ENCODE measurements at places on chromosomes 3 and 15. TPM values are rescaled to one million over a fixed set of nuclear protein-coding genes. Genes with fewer than 3 reads are reported as not detected.

DNA sequence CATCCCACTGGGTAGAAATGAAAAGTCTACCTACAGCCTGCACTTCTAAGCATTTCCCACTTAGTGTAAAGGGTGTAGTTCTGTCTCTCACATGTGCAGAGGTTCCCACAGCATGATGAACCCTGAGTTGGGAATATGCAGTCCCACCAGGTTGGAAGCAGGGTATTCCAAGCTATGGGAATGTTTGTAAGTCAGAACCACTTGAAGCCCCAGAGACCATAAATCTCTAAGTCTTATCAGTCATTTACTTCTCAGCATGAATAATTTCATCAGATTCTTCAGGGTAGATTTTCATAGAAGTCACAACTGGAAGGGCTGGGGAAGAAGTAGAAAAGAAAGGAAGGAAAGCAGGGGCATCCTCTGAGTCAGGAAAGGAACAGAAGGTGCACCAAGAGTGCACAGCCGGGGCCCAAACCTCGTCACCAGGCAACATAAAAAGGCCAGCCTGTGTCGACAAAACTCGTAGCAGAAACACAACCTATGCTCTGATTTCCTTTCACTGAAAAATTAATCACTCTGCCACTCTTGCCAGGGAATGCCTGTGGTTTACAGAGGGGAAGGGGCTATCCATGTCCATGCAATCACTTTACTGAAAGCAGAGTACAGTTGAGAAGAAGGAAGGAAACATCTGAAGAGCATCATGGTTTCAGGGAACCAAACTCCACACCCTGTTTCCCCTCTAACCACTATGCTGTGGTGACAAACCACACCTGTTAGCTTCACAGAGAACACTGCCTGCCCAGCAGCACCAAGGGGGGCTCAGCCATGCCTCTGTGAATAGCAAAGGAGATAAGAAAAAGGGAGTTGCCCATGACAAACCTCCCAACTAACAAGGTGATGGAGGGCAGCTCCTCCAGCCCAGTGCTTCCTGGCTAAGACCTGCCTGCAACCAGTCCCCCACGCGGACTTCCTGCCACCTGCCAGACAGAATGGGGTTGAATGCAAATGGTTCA, 40.5 kb downstream of the SH3BP5 start:
- no peaks in the 10 kb centered on the region for H3K36me3 ChIP-seq
- H3K4me3 ChIP-seq = peak overlapping the region; percentile 32
- peak overlapping the region; percentile 43 for H3K27ac ChIP-seq
- DNase-seq = peak; percentile 59

GRCh38 chr3:178084938-178085816, 451.1 kb upstream of the KCNMB2 start:
- H3K36me3 ChIP-seq = no peaks in the 10 kb centered on the region
- no peak overlapping the region for H3K27ac ChIP-seq

- H3K27me3 ChIP-seq = no peaks in the 10 kb centered on the region
- DNase-seq = no peak
- no peaks in the 10 kb centered on the region for H3K36me3 ChIP-seq
- no peak overlapping the region for H3K4me3 ChIP-seq
- H3K4me1 ChIP-seq = peaks cover 14% of the 10 kb centered on the region
Measured at GRCh38 chr3:129563850-129564535, 21.0 kb downstream of the H1-8 start.

GRCh38 chr3:64316971-64317370, 91.7 kb upstream of the PRICKLE2 start:
- H3K27ac ChIP-seq = no peak overlapping the region
- DNase-seq = no peak
- no peak overlapping the region for H3K4me3 ChIP-seq

- H3K4me1 ChIP-seq = peaks cover 83% of the 10 kb centered on the region
- DNase-seq = no peak
- H3K27ac ChIP-seq = no peak overlapping the region
- H3K4me3 ChIP-seq = no peak overlapping the region
- H3K36me3 ChIP-seq = no peaks in the 10 kb centered on the region
- H3K27me3 ChIP-seq = no peaks in the 10 kb centered on the region
Measured at GRCh38 chr3:112470788-112471187, 28.5 kb downstream of the BTLA start.

DNA sequence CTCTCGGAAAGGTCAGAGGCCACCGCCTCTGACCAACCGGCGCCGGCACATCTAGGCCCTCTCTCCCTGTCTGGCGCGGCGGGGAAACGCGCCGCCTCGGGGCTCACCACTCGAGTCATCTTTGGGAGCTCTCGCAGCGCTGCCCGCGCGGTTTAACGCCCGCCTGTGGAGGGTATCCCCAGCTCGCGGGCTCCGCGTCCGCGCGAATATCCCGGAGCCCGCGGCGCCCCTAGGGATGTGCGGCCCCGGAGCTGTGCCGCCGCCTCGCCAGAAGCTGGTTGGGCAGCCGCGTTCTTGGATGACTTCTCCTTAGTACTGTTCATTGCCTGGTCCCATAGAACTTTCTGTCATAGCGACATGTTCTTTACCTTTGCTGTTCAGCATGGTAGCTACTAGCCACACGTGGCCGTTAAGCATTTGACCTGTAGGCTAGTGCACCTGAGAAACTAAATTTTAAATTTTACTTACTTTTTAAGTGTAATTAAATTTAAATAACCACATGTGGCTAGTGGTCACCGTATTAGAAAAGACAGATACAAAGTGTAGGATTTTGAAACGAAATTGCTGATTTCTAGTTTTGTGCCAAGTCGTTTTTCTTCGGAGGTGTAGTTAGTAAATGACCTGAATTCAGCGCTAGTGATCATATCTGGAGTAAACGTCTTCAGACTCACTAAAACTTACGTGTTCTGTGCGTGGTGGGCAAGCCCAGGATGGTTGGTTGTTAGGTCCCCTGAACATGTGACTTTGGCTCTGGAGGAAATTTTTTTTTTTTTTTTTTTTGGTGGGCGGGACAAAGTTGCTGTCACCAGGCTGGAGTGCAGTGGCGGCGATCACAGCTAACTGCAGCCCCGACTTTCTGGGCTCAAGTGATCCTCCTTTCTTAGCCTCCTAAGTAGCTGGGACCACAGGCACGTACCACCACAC, 835 bp downstream of the ARIH2 start:
- DNase-seq = peak; percentile 74
- H3K4me3 ChIP-seq = peak overlapping the region; percentile 91
- H3K4me1 ChIP-seq = peaks cover 26% of the 10 kb centered on the region
- H3K36me3 ChIP-seq = no peaks in the 10 kb centered on the region

DNA sequence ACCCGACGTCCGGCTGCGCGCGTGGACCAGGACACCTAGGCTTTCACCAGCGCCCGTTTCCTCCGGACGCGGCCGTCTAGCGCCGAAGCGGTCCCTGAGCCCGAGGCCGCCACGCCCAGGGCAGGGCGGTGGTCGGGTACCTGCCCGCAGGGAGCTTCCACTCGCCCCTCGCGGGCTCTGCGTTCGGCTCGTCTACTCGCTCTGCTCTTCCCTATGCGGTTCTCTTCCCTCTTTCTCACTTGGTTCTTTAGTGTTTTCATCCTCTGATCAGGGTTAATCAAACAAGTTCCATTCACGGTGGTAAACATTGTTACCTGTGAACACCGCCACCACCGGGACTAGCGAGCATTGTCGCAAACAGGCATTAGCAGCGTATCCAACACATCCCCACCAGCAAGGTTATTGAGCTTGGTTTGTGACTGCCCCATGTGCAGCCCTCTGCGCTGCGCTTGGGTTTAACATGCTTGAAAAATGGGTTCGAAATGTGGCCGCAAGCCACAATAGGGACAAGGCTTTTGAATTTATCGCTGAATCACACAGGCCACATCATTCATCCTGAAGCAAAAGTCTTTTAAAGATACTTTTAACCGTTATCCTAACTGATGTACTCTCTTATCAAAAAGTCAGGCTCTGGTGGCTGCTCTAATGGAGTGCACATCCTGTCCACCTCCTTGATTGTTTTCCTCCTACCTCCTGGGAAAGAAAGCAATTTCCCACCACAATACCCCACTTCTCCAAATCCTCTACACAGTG, 843 bp upstream of the CD47 start:
- H3K4me3 ChIP-seq = peak overlapping the region; percentile 62
- no peaks in the 10 kb centered on the region for H3K36me3 ChIP-seq
- H3K27ac ChIP-seq = peak overlapping the region; percentile 97
- peaks cover 44% of the 10 kb centered on the region for H3K4me1 ChIP-seq
- peak; percentile 10 for DNase-seq

GRCh38 chr15:62578546-62578945, 413.5 kb upstream of the C2CD4B start:
- no peak overlapping the region for H3K4me3 ChIP-seq
- H3K36me3 ChIP-seq = no peaks in the 10 kb centered on the region
- no peak overlapping the region for H3K27ac ChIP-seq
- no peak for DNase-seq
- H3K27me3 ChIP-seq = no peaks in the 10 kb centered on the region

- H3K4me3 ChIP-seq = no peak overlapping the region
- DNase-seq = no peak
- peaks cover 26% of the 10 kb centered on the region for H3K36me3 ChIP-seq
- H3K27me3 ChIP-seq = no peaks in the 10 kb centered on the region
Measured at GRCh38 chr15:90465140-90465929, 64.4 kb upstream of the CRTC3 start.

DNA sequence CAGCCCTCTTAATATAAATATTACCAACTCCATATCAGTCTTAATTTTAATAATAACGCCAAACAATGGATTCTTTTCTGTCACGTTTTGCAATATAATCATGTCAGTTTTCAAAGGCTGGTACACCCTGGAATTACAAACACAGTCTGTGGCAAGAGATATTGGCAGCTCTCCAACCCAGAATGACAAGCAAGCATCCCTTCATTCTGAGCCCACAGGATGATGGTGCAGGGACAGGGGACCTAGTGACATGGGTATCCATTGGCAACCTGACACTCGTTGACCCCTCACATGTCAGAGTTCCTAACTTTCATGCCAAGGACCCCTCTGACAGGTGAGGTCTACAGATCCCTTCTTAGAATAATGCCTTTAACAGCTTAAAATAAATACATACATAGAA, 154.5 kb upstream of the TSC22D2 start:
- H3K4me1 ChIP-seq = no peaks in the 10 kb centered on the region
- no peaks in the 10 kb centered on the region for H3K36me3 ChIP-seq
- no peaks in the 10 kb centered on the region for H3K27me3 ChIP-seq
- H3K4me3 ChIP-seq = no peak overlapping the region
- no peak for DNase-seq

DNA sequence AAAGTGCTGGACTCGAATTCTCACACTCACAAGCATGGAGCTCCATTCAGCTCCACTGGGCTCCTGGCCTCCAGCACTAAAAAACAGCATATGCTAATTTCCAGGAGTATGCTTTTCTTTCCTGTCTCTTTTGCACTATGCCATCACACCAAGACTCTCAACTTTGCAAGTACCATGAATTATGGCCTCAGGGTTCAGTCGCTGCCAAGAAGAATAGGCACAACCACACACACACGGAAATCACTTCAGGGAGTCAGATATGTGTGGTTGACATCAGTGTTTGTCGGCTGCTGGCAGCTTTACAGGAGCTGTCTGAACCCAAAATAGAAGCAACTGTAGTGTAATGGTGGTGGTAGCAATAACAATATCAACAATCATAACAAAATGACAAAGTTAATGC, 305.0 kb upstream of the SLCO3A1 start:
- H3K4me3 ChIP-seq = no peak overlapping the region
- DNase-seq = no peak
- H3K36me3 ChIP-seq = no peaks in the 10 kb centered on the region
- H3K4me1 ChIP-seq = no peaks in the 10 kb centered on the region

DNA sequence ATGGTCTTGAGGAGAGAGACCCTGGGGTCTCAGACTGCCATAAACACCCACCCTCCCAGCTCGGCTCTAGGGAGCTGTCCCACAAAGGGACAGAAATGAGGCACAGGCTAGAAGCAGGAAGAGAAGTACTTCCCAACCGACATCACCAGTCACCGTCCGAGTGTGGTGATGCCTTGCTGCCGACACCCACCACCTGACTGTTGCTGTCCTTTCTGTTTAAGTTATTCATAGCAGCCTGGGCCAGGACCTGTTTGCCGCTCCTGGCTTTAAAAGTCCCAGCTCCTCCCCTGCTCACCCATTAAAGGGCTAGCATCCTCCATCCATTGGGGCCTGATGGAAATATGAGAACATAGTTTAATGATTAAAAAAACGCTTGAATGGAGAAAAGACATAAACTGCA, 13.2 kb upstream of the SPG11 start:
- no peak for DNase-seq
- H3K4me3 ChIP-seq = peak overlapping the region; percentile 48
- H3K27ac ChIP-seq = peak overlapping the region; percentile 15
- H3K36me3 ChIP-seq = no peaks in the 10 kb centered on the region

- no peak overlapping the region for H3K27ac ChIP-seq
- H3K4me3 ChIP-seq = no peak overlapping the region
- DNase-seq = no peak
- H3K27me3 ChIP-seq = no peaks in the 10 kb centered on the region
- peaks cover 25% of the 10 kb centered on the region for H3K36me3 ChIP-seq
Measured at GRCh38 chr15:52056001-52056400, 37.0 kb downstream of the MAPK6 start.

DNA sequence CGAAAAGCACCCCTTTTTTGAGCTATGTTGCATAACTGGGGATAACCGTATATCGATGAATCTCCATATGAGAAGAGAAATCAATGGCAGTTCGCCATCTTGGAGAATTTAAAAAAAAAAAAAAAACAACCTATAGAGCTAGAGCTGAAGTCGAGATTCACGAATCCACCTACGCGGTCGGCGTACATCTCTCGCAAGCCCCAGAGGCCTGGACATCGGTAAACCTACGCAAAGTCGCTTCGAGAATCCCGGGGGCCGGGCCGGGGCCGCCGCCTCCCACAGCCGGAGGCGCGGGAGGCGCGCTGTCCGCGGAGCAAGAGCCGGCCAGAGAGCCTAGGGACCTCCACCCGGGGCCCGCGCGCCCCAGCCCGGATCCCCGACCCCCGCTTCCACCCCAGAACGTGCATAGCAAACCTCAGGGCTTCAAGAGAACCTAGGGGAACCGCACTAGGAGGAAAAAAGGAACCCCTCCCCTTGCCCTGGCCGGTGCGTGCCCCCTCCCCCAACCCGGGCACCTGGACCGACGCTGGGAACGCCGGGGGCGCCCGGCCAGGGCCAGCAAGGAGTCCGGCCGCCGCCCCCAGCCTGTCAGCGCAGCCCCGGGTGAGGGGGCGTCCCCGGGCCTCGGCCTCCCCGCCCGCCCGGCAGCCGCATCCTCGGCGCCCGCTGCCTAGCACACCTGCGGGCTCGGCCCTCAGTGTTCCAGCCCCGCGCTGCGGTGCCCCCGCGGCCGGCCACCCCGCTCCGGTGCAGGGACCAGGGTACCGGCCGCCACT, 567 bp downstream of the PFN2 start:
- peak overlapping the region; percentile 58 for H3K4me3 ChIP-seq
- peaks cover 3% of the 10 kb centered on the region for H3K27me3 ChIP-seq
- DNase-seq = peak; percentile 43

- H3K4me3 ChIP-seq = peak overlapping the region; percentile 37
- no peak for DNase-seq
- H3K27ac ChIP-seq = peak overlapping the region; percentile 65
Measured at GRCh38 chr3:187040516-187041361, 98.6 kb downstream of the RPL39L start.

The HYAL3 gene
- 8.4 TPM for total RNA-seq

The TMC3 gene
- not detected for total RNA-seq

The ZDHHC19 gene
- not detected for total RNA-seq

The ITGA11 gene
- total RNA-seq = not detected

The ZNF710 gene
- total RNA-seq = 13.2 TPM

The REC114 gene
- not detected for total RNA-seq

The MINAR1 gene
- 0.35 TPM for total RNA-seq

The GLDN gene
- not detected for total RNA-seq

The CDHR4 gene
- total RNA-seq = not detected

The NKTR gene
- 58.2 TPM for total RNA-seq

The CCDC80 gene
- not detected for total RNA-seq

The COL6A5 gene
- total RNA-seq = not detected
